SJSA1 (cell line): ENCODE measurements at places on chromosomes 7 and 10. TPM values are rescaled to one million over a fixed set of nuclear protein-coding genes. Genes with fewer than 3 reads are reported as not detected.

Gene PDE1C
- 0.11 TPM in 1 of 2 replicates, not detected in the other for total RNA-seq

Gene NXPH1
- total RNA-seq = not detected in 2 replicates

Gene GIMAP7
- total RNA-seq = not detected in 2 replicates

Gene CDNF
- total RNA-seq = 0.29 and 0.38 TPM in 2 replicates

Gene GTF2IRD1
- total RNA-seq = 9.9 and 21.2 TPM in 2 replicates

Gene AUTS2
- 0.03 TPM in 1 of 2 replicates, not detected in the other for total RNA-seq

GRCh38 chr7:516216-516605 is 3.4 kb downstream of the PDGFA start:
- no peak for DNase-seq

- no peak for DNase-seq
These were observed 6.9 kb downstream of the GHRHR start for GRCh38 chr7:30970594-30971094.

GRCh38 chr7:101728128-101728527 is 89.3 kb upstream of the CUX1 start:
- no peak for DNase-seq

DNA sequence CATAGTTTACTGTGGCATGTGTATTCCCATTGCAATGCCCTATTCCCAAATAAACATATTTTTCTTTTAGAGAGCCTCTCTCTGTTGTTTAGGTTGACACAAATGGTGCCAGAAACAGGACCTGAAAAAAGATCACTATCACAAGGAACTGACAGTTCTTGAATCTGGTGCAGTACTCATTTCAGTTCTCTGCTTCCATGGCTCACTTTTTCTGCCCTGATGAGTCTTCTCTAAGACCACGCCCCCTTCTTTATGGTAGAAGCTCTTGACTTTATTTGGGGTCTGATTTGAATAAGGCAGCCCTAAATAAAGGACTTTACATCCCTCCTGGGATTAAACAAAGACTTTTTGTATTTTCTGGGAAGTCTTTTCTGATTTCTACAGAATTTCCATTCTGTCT is 3.5 kb upstream of the CCDC126 start:
- no peak for DNase-seq

DNA sequence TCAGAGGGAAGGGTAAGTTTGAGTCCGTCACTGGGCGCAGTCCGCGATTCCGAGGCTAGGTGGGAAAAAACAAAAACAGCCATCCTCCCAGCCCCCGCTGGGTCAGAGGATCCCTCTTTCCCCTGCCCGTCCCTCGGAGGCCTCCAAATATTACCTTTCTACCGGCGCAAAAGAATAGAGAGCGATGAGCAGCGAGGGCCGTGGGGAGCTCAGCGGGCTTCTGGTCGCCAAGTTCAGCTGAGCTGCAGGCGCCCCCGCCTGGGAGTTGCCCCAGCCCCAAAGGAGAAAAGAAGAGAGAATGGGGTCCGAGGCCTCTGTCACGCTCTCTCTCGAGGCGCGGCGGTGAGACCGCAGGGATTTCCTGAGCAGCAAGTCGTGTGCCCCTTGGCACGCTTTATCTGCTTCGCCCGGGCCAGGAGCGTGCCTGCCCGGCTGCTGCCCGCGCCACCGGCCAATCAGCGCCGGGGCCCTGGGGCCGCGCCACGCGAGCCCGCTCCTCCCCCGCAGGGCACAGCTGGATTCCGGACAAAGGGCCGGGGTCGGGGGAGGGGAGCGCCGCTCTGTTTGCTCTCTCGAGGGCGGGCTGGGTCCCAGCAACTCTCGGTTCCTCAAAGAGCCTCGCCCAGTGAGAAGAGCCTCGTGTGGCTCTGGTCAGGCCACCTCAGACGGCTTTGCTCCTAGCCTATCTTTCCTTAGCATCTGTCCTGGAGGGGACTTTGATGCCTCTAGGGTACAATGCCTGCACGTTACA is at the start of gene NEUROG3:
NEUROG3 (minus strand) TSS at position 367 of the 751 bp plus-strand sequence. CDS start 379 bp downstream, outside the sequence.
- DNase-seq = no peak

DNA sequence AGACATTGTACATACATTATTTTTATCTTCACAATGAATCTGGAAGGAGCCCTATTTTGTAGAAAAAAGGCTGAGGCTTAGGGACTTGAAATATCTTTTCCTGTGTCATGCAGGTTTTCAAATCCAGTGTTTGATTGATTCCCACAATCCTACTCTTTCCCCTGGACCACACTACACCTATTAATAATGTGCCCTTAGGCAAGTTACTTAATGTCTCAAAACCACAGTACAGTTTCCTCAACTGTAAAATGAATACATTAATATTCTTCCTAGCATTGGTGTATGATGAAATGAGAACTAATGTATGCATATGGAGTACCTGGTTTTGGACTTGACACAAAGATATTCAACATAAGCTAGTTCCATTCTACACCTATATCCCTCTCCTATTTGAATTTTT is 313.3 kb upstream of the SP8 start:
- DNase-seq = no peak

DNA sequence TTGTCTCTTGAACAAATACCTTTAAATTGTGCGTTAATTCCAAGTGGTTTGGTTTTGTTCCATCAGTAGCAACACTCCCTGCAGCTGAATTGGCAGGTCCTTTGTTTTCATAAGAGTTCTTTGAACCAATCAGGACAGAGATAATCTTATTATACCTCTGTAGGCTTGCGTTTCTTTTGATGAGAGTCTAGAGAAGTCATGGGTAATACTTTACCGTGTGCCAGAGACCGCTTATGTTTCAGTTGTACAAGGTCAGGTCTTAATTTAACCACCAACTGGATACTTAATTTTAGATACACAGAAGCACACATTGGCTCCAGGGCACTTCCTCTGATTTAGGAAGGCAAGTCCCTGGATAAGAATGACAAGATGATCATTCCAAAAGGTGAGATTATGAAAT is at the start of gene ASB15:
ASB15 (plus strand) TSS at position 292 of the 400 bp plus-strand sequence. CDS start 12,682 bp downstream, outside the sequence.
- no peak for DNase-seq
